ENCODE measurements at places on chromosomes 5 and 9.

- DNase-seq = no peak
- no peaks in the 10 kb centered on the region for H3K4me1 ChIP-seq
- H3K36me3 ChIP-seq = peaks cover 6% of the 10 kb centered on the region
- no peak overlapping the region for H3K4me3 ChIP-seq
- no peak overlapping the region for H3K27ac ChIP-seq
Observed at GRCh38 chr9:112853882-112854585, 36.6 kb downstream of the SLC46A2 start.

DNA sequence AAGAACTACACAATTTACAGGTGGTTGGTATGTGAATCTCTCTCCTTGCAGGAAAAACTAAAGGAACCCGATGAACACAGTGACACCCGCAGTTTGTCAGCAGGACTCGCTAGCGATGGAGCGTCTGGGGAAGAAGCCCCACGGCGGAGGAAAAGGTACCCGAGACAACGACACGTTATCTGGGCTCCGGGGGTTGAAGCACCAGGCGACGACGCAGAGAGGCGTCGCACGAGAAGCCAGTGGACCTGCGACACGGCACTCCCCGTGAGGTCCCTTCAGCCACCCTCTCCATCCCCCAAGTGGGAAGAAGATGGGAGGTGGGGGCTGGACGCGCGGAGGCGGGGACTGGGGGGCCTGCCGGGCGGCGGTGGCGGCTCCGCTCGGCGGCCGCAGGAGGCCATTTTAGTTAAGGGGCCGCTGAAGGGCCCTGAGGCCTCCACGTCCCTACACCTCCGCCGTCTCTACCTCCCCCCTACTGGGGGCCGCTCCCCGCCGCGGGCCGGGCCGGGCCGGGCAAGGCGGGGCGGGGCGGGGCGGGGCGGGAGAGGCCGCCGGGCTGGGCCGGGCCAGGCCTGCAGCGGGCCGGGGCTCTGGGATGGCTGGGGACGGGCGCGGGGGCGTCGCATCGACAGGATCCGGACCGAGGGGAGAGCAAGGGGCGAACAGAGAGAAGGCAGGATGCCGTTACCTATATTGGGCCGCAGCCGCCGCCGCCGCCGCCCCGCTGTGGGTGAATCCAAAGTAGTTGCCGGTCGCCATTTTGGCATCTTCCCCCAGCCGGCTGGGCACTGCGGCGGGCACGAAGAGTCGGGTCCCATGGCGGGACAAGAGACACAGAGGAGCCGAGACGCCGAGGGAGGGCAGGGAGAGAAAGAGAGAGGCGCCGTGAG is 754 bp downstream of the ZFR start:
- peaks cover 15% of the 10 kb centered on the region for H3K36me3 ChIP-seq
- DNase-seq = peak; percentile 87
- H3K4me1 ChIP-seq = peaks cover 29% of the 10 kb centered on the region
- peak overlapping the region; percentile 98 for H3K4me3 ChIP-seq
- H3K27ac ChIP-seq = peak overlapping the region; percentile 98

DNA sequence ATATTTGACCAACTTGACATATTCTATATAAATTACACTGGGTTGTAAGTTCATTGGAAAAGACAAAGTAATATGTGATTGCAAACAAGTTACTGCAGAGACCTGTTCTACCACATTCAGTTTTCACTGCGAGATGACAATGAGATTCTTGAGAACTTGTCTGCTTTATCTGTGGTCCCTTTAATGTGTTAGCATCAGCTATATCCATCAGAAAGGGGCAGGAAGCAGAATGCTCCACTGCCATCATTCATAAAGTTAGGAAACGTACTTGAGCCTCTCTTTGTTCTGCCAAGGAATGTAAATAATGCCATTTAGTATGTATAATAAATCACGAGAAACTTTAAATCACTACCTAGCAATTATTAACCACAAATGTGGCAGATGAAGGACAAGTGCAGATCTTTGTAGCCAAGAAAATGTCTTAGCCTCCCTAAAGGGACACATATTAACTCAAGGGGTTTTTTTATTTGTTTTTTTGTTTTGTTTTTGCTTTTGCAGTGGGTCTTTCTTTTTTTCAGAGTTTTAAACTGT is 59.4 kb downstream of the GIN1 start:
- H3K4me3 ChIP-seq = no peak overlapping the region
- H3K27ac ChIP-seq = no peak overlapping the region
- peaks cover 3% of the 10 kb centered on the region for H3K4me1 ChIP-seq
- no peaks in the 10 kb centered on the region for H3K36me3 ChIP-seq
- peaks cover 16% of the 10 kb centered on the region for H3K27me3 ChIP-seq
- no peak for DNase-seq

DNA sequence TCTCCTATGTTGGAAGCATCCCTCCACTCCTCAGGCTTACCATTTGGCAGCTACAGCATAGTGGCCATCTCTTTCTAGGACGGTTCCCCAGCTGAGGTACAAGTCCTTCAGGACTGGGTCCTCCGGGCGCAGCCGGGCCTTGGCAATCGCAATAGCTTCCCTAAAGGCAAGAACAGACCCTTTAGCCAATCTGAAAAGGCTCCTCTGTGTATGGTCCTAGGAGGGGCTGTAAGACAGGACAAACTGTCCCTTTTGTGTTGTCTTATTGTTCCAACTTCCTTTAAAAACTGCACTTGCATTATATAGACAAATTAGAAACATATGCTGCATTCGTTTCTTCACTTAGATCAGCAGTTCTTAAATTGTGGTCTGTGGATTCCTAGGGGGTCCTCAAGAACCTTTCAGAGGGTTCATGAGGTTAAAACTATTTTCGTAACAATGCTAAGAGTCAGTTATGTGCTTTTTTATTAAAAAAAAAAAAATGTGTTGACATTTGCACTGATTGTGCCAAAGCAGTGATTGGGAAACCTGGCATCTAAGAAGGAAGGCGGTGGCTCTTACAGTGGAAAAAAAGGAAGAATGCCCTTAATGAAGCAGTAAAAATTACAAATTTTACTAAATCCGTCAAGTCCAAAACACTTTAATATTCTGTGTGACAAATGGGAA is 38.7 kb downstream of the GEMIN5 start:
- no peaks in the 10 kb centered on the region for H3K27me3 ChIP-seq
- peaks cover 59% of the 10 kb centered on the region for H3K36me3 ChIP-seq
- H3K4me3 ChIP-seq = no peak overlapping the region

DNA sequence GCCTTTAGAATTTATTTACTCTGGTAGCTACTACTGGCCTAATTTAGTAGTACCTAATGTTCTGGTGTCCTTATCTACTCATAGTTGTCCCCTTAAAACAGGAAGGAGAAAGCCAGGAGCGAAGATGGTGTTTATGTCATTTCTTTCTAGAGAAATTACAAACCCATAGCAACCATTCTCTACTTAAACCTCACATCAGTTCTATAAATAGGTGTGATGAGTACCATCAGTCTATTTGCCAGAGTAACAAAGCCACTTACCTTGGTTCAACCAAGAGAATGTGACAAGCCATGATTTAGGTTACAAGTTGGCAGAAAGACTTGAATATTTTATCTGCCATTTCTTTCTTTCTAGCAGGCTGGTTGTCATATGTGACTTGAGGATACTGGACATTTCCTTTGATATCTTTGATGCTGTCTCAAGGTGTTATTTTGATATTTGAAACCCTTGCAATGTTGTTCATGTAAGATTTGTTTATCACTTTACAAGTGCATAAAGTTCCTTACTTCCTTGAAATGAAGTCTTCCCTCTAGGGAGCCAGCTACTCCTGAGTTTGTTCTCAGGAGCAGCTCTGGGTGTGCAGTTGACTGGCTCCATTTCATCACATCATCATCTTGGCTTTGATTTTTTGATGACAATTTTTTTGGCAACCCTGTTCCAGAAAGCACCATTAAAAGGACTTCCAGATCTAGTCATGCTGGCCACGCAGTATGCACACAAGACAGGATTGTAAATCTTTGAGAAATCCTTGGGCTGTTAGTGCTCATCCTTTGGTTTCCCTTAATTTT is 286.8 kb downstream of the ARHGAP26 start:
- peak overlapping the region; percentile 95 for H3K27ac ChIP-seq
- peaks cover 62% of the 10 kb centered on the region for H3K4me1 ChIP-seq
- DNase-seq = no peak
- H3K36me3 ChIP-seq = peaks cover 35% of the 10 kb centered on the region
- H3K27me3 ChIP-seq = no peaks in the 10 kb centered on the region
